ENCODE measurements at places on chromosomes 2 and 18.

GRCh38 chr2:35428548-35428947 is 927.0 kb upstream of the CRIM1 start:
- DNase-seq, result peak; percentile 10

DNA sequence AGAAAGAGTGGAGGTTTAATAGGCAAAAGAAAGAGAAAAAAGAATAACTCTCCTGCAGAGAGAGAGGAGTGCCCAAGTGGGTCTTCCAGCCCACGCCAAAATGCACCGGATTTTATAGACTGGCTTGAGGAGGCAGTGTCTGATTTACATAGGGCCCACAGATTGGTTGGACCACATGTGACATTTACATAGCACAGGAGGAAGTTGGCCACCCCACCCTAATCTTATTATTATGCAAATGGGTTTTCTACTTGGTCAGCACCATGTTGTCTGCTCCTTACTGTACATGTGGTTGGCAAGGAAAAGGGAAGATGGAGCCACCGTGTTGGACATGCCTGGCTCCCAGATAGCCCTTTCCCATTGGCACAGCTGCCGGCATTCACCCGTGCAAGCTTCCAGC is 56.8 kb downstream of the SP110 start:
- DNase-seq, result no peak

- no peak for DNase-seq
Measured at GRCh38 chr2:186348200-186348599, 137.9 kb upstream of the ZC3H15 start.

GRCh38 chr18:60549338-60549960 is 176.9 kb upstream of the MC4R start:
- no peak for DNase-seq

Data from 8988T (cell line).